ENCODE measurements at places on chromosomes 3 and 15. TPM values are rescaled to one million over a fixed set of nuclear protein-coding genes. Genes with fewer than 3 reads are reported as not detected.
A peak's percentile ranks its signal among the peaks of the same experiment; 100 is the strongest.

Gene GALK2
- 27.8 TPM for total RNA-seq

Gene PLA2G4E
- total RNA-seq = 0.06 TPM

- no peak overlapping the region for H3K27ac ChIP-seq
- H3K27me3 ChIP-seq = no peaks in the 10 kb centered on the region
- H3K4me3 ChIP-seq = no peak overlapping the region
- no peak for DNase-seq
- H3K36me3 ChIP-seq = no peaks in the 10 kb centered on the region
These were observed 95.9 kb downstream of the GALK2 start for GRCh38 chr15:49265911-49266310.

Gene SMCO1
- 0.45 TPM for total RNA-seq

Gene SCAANT1
- not detected for total RNA-seq

GRCh38 chr15:38829086-38829485 is 264.5 kb upstream of the RASGRP1 start:
- DNase-seq = peak; percentile 49
- no peak overlapping the region for H3K27ac ChIP-seq
- no peaks in the 10 kb centered on the region for H3K36me3 ChIP-seq

Gene GOLGA6A
- not detected for total RNA-seq

Gene TRIM71
- total RNA-seq = 21.8 TPM

DNA sequence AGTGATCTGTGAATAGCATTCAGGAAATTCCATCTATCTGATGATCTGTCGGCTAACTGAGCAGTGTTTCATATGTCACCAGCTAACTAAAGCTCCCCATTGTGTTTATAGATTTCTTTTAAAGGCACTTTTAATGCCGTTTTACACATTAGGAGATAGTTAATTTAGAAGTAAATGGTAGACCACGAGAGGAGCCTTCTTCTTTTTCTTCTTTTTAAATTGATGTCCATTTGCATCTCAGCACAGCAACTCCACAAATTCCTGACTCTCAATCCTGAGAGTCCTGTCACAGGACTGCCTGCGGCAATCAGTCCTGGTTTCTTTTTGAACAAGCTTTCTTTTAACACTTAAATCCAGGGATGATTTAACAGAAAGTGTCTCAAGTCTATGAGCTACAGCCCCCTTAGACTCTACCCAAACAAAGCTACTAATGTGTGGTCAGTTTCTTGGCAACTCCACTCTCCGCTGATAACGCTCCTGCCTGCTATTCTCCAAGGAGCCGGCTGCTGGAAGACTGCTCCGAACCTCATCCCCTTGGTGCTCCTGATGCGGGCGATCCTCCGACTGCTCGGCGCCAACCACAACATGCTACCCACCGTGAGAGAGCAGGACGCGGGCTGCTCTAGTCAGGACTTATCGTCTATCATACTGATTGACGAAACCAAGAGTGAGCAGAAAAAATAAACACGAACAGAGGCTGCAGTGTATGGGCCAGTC is 421.4 kb downstream of the MECOM start:
- peak; percentile 82 for DNase-seq
- peak overlapping the region; percentile 27 for H3K4me3 ChIP-seq
- H3K4me1 ChIP-seq = peaks cover 37% of the 10 kb centered on the region
- H3K27me3 ChIP-seq = no peaks in the 10 kb centered on the region
- no peaks in the 10 kb centered on the region for H3K36me3 ChIP-seq

Gene LSMEM2
- total RNA-seq = 29.2 TPM

Gene RSL24D1
- 30.3 TPM for total RNA-seq

GRCh38 chr3:122183521-122183892 is at the start of gene CASR:
Gene CASR, plus strand, starts transcription at chr3:122183668. Its CDS starts 70,522 bp downstream, at chr3:122254190.
- H3K27me3 ChIP-seq = peaks cover 82% of the 10 kb centered on the region
- peak within 1 kb of the TSS; percentile 31 for H3K4me3 ChIP-seq
- H3K27ac ChIP-seq = no peak within 1 kb of the TSS
- no peaks in the 10 kb centered on the region for H3K36me3 ChIP-seq

Gene DOCK3
- 1.3 TPM for total RNA-seq
